GF-D8 (cell line): ENCODE measurements at places on chromosomes 7 and 10.

- no peak for DNase-seq
Measured at GRCh38 chr7:6123843-6124242, 92.7 kb downstream of the ANKRD61 start.

DNA sequence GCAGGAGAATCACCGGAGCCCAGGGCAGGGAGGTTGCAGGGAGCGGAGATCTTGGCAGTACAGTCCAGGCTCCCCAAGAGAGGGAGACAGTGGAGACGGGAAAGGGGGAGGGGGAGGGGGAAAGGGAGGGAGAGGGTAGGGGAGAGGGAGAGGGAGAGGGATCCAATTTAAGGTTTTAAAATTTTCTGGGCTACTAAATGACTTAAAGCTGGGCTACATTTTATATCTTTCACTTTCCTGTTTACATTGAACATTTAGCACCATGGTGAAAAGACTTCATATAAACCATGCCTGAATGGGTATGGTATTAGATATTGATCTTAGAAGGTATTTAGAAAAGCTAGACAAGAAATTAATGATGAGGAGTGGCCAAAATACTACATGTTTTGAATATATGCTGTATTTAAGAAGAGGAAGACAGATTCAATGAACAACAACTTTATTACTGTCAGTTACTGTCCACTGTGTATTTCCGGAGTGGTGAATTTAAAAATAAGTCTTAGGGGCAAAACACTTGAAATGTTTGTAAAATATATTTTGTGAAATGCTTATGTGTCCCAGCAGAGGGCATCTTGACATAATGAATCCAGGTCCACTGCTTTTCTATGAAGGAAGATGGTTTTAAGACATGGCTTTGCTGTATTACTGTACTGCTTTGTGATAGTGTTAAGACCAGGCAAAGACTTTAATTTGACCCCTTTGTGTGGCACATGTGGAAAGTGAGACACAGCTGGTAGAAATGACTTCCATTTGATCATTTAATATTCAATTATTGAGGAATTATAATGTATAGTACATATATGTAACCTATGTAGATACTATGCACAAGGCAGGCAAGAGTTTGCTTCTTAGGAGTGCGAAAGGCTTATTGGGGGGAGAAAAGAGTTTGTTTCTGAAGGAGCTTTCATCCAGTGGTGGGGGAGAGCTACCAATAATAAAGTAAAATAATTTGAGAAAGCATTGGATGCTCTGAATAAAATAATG lies 52.8 kb downstream of the NRF1 start:
- DNase-seq, result peak; percentile 13

DNA sequence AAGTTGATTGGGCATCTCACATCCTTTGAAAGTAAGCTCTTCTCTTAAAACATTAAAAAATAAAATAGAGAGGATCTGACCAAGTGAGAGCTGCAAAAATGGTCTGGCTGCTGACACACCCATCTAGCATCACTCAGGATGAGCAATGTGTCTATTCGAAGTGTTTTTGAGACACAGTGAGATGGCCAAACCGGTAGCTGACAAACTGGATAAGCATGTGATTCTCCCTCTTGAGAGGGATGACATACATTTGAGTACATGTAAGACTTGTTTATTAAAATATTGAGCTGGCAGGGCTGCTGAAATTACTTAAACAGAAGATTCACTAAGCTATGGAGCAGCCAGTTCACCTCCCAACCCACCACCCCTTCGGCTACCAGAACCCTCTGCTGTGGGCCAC lies 333.9 kb downstream of the ADRA2A start:
- no peak for DNase-seq

- DNase-seq, result no peak
Measured at GRCh38 chr10:52463826-52464225, 149.7 kb downstream of the DKK1 start.

- peak; percentile 90 for DNase-seq
Measured at GRCh38 chr7:150428671-150429451, 21.6 kb upstream of the GIMAP8 start.

GRCh38 chr7:130513447-130513846 lies 21.6 kb downstream of the MEST start:
- DNase-seq, result no peak

GRCh38 chr10:1240341-1240775 lies 184.2 kb downstream of the WDR37 start:
- peak; percentile 46 for DNase-seq

DNA sequence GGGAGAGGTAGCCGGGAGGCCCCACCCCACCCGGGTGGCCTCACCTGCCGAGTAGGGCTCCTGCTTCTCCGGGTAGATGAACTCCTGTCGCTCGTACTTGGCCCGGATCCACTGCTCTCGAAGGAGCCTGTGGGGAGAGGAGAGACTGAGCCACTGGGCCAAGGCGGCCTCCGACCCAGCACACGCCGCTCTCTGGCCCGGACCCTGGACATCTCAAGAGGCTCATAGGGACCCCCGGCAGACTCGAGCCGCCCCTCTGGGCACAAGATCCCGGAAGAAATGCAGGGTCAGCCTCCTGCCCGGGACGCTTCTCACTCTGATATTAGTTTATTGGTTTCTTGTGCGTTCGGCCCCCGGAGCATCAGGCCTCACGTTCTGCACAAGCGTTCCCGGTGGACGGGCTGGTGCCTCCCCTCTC lies 34.5 kb downstream of the ADAP1 start:
- no peak for DNase-seq

GRCh38 chr7:101099969-101100781 lies 14.9 kb downstream of the TRIM56 start:
- DNase-seq, result peak; percentile 44

DNA sequence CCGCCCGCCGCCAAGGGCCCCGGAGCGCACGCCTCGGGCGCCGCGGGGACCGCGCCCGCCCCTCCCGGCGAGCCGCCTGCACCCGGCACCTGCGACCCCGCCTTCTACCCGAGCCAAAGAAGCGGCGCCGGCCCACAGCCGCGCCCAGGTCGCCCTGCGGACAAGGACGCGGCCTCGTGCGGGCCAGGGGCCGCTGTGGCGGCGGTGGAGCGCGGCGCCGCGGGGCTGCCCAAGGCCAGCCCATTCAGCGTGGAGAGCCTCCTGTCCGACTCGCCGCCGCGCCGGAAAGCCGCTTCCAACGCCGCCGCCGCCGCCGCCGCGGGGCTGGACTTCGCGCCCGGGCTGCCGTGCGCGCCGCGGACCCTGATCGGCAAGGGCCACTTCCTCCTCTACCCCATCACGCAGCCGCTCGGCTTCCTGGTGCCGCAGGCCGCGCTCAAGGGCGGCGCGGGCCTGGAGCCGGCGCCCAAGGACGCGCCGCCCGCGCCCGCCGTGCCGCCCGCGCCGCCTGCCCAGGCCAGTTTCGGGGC lies 3.5 kb downstream of the UNCX start:
- DNase-seq, result peak; percentile 43

GRCh38 chr10:103523683-103524082 lies 30.2 kb downstream of the NEURL1 start:
- no peak for DNase-seq

DNA sequence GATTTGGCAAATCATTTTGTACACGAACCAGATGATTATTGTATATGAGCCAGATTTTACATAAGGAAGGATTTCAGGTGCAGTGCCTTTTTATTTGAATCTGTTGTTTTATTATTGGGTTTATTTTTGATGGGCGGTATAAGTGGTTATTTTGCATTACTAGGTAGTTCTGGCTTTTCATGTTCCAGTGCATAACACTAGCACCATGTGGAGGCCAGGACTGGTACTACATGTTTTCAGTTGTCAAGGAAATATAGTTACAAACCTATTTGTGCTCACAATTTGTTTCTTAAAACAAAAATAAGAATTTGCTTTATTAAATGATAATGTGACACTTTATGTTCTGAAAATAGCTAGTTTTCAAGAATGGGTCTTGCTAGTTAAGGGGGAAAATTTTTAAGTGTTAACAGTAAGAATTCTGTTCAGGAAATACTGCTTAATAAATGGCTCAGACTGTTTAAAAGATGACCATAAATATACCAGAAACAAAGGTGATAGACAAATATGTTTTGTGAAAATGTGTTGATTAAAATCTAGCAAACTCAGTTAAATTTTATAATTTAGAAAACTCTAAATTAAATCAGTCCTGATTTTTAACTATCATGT lies 7.1 kb upstream of the SEMA3E start:
- no peak for DNase-seq

- DNase-seq, result no peak
Measured at GRCh38 chr7:101779267-101779666, 38.2 kb upstream of the CUX1 start.

GRCh38 chr10:44313761-44314165 lies 71.1 kb downstream of the CXCL12 start:
- DNase-seq, result no peak

GRCh38 chr10:12834116-12834665 lies 167.3 kb downstream of the CCDC3 start:
- DNase-seq, result no peak

GRCh38 chr7:40978047-40978446 lies 724.8 kb downstream of the INHBA start:
- DNase-seq, result no peak

- no peak for DNase-seq
Measured at GRCh38 chr7:99926321-99926720, 3.1 kb downstream of the GJC3 start.

DNA sequence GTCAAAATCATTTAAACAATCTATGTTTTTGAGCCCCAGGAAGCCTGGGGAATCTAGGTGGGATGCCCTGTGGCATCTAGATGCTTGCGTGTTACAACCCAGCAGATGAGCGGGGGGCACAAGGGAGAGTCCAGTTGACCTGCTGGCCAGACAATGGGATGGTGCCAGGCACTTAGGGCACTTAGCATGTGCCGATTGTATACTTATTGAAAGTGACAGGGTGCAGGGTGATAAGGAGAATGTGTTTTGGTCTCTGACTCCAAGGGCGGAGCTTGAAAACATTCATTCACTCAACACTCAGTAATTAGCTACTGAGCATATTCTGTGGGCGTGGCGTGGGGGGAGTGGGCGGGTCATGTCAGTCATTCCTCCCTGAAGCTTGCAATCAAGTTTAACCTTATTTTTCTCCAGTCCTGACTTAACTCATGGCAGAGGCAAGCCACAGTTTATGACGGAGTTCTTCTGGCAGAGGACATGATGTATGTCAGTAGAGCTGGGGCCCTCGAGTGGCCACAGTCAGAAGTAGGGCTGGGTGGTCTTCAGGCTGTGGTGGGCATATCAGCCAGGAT lies 115.1 kb downstream of the PRKCQ start:
- DNase-seq, result no peak

DNA sequence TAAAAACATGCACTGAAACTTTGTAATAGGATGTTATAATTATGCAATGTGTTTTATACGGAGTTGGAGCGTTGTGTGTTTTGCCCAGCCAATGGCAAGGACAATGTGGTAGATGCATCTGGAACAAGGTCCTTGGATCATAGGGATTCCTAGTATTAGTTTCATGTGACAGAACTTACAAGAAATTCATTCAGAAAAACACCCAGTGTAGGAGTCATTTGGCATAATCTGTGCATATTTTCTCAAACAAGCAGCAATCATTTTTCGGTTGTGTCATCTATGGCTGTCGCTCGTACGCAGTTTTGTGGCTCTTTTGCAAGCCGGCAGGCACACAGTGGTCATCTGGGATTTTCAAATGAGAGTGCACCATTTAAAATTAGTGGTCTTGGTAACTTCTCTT lies 19.8 kb downstream of the CREB5 start:
- no peak for DNase-seq

- DNase-seq, result no peak
Measured at GRCh38 chr7:45082831-45083331, 5.9 kb downstream of the NACAD start.

DNA sequence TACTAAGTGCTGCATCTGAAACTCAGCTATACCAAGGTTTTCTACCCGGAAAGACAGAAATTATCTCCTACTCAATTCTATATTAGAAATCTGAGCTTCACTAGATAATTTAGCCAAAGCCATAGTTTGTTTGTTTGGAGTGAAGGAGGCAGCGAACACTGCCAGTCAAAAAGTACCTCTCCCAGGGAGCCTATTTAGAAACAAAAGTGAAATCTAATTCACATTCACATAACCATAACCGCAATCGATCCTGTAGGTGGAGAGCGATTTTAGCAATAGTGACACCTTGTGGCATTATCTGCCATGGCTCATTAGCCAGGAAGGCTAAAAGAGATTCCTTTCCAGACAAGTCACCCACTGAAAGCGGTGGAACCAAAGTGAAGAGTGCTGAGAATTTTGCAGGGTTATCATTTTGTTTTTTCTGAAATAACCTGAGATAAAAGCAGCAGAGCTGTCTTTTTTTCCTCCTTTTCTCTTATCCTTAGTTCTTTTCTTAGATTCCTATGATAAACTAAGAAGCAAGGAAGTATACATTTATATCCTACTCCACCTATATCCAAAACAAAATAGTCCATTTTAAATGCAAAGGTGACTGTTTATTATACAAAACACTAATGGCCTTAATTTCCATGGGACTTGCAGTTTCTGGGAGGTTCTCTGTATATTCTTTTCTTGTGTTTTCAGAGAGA lies 83.7 kb upstream of the BET1 start:
- no peak for DNase-seq

DNA sequence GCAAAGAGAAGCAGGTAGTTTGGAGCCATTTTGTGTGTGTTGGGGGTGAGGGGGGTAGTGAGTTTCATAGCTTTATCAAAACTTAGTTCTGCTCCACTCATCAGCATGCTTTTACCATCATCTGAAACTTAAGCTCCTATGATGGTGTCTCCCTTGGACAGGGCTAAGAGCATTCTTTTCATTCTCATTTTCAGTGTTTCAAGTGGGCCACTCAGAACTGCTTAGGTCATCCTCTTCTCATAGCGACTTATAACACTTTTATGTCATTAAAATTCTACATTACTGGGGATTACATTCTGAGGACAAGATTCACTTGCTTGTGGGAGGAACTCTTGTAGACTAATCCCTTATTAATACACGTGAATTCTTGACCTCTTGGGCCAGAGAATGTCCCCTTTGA lies 649.4 kb downstream of the SUGCT start:
- no peak for DNase-seq

GRCh38 chr10:92119340-92119739 lies 171.5 kb downstream of the CPEB3 start:
- DNase-seq, result no peak

GRCh38 chr10:802506-802905 lies 113.0 kb upstream of the DIP2C start:
- DNase-seq, result no peak

DNA sequence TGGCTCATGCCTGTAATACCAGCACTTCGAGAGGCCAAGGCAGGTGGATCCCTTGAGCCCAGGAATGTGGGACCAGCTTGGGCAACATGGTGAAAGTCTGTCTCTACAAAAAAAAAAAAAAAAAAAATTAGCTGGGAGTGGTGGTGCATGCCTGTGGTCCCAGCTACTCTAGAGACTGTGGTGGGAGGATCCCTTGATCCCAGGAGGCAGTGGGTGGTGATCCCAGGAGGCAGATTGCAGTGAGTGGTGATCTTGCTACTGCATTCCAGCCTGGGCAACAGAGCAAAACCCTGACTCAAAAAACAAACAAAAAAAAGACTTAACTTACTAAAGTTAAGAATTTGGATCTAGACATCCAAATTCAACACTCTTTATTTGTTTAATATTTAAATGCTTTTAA lies 10.2 kb upstream of the ADO start:
- DNase-seq, result no peak

- peak; percentile 36 for DNase-seq
Measured at GRCh38 chr10:62046522-62047227, 145.2 kb downstream of the ARID5B start.
